ENCODE measurements at places on chromosomes 2 and 18. TPM values are rescaled to one million over a fixed set of nuclear protein-coding genes. Genes with fewer than 3 reads are reported as not detected.
A peak's percentile ranks its signal among the peaks of the same experiment; 100 is the strongest.

DNA sequence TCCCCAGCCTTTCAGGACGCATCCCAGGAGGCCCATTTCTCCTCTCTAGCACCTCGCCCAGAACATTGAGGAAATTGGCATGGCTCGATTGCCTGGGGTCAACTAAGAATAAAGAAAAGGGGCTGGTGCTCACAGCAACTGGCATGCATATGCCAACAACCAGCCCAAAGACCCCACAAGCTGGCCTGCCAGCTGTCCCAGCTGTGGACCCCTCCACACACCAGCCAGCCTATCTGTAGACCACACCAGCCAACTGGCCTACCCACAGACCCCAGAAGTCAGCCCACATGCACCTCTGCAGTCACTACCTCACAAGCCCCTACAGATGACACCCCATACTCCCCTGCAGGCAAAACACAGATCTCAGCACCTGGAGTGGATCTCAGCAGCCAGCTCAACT is 123.8 kb upstream of the ID2 start:
- ATAC-seq, result no peak

GRCh38 chr2:208017721-208018120 is 7.6 kb downstream of the PLEKHM3 start:
- ATAC-seq, result no peak

Gene ZNF397
- total RNA-seq, result 9.0 TPM

- no peak for ATAC-seq
Observed at GRCh38 chr2:43070676-43071502, 155.5 kb downstream of the ZFP36L2 start.

DNA sequence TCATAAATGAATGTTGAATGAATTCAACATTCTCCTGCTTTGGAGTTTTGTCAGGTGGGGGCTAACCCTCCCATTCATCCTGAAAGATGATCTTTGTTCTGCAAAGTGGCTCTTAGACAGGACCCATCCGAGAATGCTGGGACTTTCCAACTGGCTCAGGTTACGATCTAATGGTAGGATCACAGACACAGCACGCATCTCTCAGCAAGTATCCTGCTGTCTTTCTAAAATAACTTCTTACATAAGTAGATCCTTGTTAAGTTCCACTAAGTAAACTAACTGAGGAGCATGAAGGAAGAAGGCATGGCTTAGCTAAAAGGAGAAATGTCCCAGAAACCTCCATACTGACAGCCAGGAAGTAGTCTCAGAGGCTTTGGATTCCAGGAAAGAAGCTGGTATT is 23.7 kb downstream of the CYP27A1 start:
- no peak for ATAC-seq

Gene PRSS56
- total RNA-seq, result not detected

GRCh38 chr2:144847347-144848080 is 327.6 kb upstream of the ZEB2 start:
- no peak for ATAC-seq

- peak; percentile 52 for ATAC-seq
Observed at GRCh38 chr2:30511122-30512083, 64.4 kb downstream of the LCLAT1 start.

Gene SKOR2
- not detected for total RNA-seq
